ENCODE measurements at places on chromosomes 6 and 20.

GRCh38 chr20:48698507-48699267 is 129.1 kb downstream of the PREX1 start:
- no peak for DNase-seq

GRCh38 chr6:166253281-166253681 is 54.9 kb downstream of the PRR18 start:
- peak; percentile 58 for DNase-seq

- DNase-seq, result peak; percentile 58
Measured at GRCh38 chr6:15444881-15445280, 199.0 kb downstream of the JARID2 start.

- DNase-seq, result no peak
Measured at GRCh38 chr6:1482381-1483166, 93.2 kb downstream of the FOXF2 start.

DNA sequence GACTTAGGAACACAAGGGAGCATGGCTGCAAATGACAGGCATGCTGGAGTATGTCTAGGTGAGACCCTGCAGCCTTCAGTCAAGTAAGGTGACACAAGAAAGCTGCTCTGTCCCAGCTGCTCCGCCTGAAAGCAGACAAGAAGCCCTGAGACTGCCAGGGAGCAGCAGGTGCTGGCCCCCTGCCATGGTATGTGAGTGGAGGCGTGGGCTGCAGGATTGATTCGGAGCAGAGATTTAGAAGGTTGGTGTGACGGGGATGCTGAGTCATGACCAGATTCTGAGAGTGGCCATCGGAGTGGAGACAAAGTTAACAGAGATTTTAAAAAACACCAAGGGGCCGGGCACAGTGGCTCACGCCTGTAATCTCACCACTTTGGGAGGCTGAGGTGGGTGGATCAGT is 17.8 kb downstream of the LRP11 start:
- no peak for DNase-seq
